ENCODE measurements at places on chromosomes 4 and X. TPM values are rescaled to one million over a fixed set of nuclear protein-coding genes. Genes with fewer than 3 reads are reported as not detected.
A peak's percentile ranks its signal among the peaks of the same experiment; 100 is the strongest.

GRCh38 chrX:154547245-154548027 is at the start of gene IKBKG:
Gene IKBKG, plus strand, starts transcription at chrX:154547620. Its CDS starts 4,383 bp downstream, at chrX:154552003.
- H3K27ac ChIP-seq, result peak within 1 kb of the TSS; percentile 79
- peaks cover 68% of the 10 kb centered on the region for H3K4me1 ChIP-seq
- peaks cover 8% of the 10 kb centered on the region for H3K27me3 ChIP-seq
- peak; percentile 91 for DNase-seq
- peaks cover 5% of the 10 kb centered on the region for H3K36me3 ChIP-seq

DNA sequence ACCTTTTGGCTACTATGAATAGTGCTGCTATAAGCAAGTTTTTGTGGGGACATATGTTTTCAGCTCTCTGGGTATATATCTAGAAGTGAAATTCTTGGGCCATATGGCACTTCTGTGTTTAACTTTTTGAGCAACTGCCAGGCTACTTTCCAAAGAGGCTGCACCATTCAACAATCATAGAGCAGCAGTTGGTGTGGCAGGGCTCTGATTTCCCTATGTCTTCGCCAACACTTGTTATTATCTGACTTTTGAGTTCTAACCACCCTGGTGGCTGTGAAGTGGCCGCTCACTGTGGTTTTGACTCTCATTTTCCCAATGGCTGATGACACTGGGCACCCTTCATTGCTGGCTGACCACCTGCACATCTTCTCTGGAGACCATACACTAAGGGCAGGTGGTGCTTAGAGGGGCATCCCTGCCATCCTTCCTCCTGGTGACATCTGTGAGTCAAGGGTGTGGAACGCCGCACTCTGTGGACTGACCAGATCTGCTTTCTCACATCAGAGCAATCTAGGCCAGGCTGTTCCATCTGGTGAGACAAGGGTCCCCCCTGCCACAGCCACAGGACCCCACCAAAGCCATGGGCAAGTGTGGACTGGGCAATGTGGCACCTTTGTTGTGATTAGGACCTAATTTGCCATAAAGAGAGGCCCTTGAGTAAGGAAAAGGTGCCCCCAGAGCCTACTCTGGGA is 49.6 kb downstream of the ZFYVE28 start:
- no peak overlapping the region for H3K27ac ChIP-seq
- H3K27me3 ChIP-seq, result no peaks in the 10 kb centered on the region
- H3K4me3 ChIP-seq, result no peak overlapping the region
- peaks cover 4% of the 10 kb centered on the region for H3K4me1 ChIP-seq
- no peak for DNase-seq

DNA sequence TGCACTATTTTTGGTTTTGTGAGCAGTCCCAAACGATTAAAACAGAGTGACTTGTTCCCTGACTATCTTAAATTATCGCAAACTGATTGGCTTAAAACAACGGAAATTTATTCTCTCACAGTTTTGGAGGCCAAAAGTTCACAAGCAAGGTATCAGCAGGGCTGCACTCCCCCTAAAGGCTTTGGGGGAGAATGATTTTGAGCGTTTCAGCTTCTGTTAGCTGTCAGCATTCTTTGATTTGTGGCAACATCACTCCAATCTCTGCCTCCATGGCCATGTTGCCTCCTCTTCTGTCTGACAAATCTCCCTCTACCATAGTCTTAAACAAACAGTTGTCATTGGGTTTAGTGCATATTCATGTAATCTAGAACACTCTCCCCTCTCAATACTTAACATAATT is 459.6 kb upstream of the ATOH1 start:
- no peaks in the 10 kb centered on the region for H3K4me1 ChIP-seq
- no peaks in the 10 kb centered on the region for H3K27me3 ChIP-seq
- H3K27ac ChIP-seq, result no peak overlapping the region
- no peak for DNase-seq
- H3K36me3 ChIP-seq, result peaks cover 2% of the 10 kb centered on the region

- no peak overlapping the region for H3K4me3 ChIP-seq
- no peaks in the 10 kb centered on the region for H3K4me1 ChIP-seq
- H3K36me3 ChIP-seq, result peaks cover 7% of the 10 kb centered on the region
- no peak for DNase-seq
- H3K27ac ChIP-seq, result no peak overlapping the region
These were observed 60.8 kb downstream of the RRAGB start for GRCh38 chrX:55778322-55778721.

DNA sequence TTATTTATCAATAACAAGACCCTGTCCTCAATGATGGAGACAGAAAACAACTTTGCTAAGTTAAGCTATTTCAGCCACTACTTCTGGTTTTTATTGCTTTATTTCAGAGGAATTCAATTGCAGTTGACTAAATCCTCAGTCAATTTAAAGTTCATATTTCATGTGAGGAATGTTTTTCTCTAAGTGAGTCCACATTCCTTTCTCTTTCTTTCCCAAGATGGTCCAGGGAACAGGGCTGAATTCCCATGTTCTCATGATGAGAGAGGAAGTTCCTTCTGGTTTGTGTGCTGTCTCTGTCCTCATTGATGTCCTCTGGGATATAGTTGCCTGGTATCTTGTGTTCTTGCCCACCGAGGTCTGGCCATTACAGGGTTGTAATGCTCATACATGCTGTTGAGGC is 117.2 kb downstream of the SLIT2 start:
- H3K36me3 ChIP-seq, result no peaks in the 10 kb centered on the region
- H3K27ac ChIP-seq, result no peak overlapping the region
- no peaks in the 10 kb centered on the region for H3K4me1 ChIP-seq
- H3K4me3 ChIP-seq, result no peak overlapping the region
- DNase-seq, result no peak

DNA sequence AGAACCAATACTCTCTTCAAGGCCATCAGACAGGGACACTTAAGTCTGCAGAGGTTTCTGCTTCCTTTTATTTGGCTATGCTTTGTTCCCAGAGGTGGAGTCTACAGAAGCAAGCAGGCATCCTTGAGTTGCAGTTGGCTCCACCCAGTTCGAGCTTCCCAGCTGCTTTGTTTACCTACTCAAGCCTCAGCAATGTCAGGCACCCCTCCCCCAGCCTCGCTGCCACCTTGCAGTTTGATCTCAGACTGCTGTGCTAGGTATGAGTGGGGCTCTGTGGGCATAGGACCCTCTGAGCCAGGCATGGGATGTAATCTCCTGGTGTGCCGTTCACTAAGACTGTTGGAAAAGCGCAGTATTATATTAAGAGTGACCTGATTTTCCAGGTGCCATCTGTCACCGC is 12.6 kb upstream of the UGT2B15 start:
- H3K4me1 ChIP-seq, result no peaks in the 10 kb centered on the region
- no peak overlapping the region for H3K27ac ChIP-seq
- H3K4me3 ChIP-seq, result no peak overlapping the region
- H3K36me3 ChIP-seq, result no peaks in the 10 kb centered on the region
- DNase-seq, result no peak

GRCh38 chr4:149245333-149245732 is 570.3 kb downstream of the IQCM start:
- H3K27ac ChIP-seq, result no peak overlapping the region
- H3K4me1 ChIP-seq, result no peaks in the 10 kb centered on the region
- no peaks in the 10 kb centered on the region for H3K27me3 ChIP-seq
- no peak for DNase-seq
- no peaks in the 10 kb centered on the region for H3K36me3 ChIP-seq

DNA sequence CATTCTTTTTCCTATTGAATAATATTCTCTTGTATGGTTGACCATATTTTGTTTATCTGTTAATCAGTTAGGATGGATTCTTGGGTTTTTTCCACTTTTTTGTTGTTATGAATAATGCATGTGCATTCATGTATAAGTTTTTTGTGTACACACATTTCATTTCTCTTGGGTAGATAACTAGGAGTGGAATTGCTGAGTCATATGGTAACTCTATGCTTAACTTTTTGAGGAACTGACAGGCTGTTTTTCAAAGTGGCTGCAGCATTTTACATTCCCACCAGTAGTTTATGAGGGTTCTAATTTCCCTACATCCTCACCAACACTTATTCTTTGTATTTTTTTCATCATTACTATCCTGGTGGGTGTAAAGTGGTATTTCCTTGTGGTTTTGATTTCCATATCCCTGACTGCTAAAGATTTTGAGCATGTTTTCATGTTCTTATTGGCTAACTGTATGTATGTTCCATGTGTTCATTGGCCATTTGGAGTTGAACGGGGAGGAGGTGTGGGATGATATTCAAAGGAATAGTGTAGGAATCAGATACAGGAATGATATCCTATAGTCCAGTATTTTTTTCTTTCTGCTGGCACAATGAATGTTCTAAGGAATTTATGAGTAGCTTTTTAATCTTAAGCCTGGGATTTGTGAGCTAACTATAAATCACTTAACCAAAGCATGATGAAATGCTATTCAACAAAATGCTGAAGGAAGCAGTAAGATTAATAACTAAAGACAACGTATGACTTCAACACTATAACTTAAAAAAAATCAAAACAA is 114.3 kb downstream of the AMELX start:
- H3K4me3 ChIP-seq, result no peak overlapping the region
- H3K4me1 ChIP-seq, result no peaks in the 10 kb centered on the region
- peaks cover 17% of the 10 kb centered on the region for H3K27me3 ChIP-seq
- no peak for DNase-seq
- no peak overlapping the region for H3K27ac ChIP-seq

DNA sequence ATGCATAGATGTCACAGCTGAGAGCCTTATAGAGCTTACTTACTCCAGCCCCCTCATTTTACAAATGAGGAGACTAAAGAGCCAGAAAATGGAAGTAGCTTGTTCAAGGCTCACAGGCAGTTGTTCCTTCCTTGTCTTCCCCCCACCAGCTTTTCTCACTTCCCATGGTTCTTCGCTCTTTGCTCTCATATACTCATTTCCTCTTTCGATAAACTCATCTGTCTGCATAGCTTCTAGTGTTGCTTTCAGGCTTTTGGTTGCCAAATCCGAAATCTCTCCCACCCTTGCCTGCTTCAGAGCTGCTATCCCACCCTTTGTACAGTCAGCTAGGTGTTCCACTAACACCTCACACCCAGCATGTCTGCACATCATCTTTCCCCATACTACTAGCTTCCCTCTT is 25.0 kb upstream of the GJB1 start:
- no peak for DNase-seq
- no peaks in the 10 kb centered on the region for H3K36me3 ChIP-seq
- H3K27me3 ChIP-seq, result no peaks in the 10 kb centered on the region
- peak overlapping the region; percentile 87 for H3K27ac ChIP-seq
- peak overlapping the region; percentile 92 for H3K4me3 ChIP-seq
- H3K4me1 ChIP-seq, result peaks cover 18% of the 10 kb centered on the region

DNA sequence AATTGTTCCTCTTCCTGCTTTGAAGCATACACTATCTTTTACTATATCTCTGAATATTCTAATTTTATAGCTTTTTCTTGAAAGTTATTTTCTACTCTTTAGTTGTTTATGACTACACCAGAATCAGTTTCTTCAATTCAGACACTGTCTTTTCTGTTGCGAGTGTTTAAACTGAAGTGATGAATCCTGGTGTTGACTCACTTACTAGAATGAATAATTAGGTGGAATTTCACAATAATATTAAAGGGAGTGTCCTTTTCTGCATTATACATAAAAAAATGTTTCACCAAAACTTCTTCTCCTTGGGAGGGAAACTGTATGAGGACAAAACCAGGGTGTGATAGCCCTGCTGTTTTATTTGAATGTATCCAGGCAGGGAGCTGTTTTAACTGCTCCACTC is 1383.1 kb downstream of the C4orf33 start:
- no peaks in the 10 kb centered on the region for H3K27me3 ChIP-seq
- no peak for DNase-seq
- no peaks in the 10 kb centered on the region for H3K36me3 ChIP-seq
- no peak overlapping the region for H3K4me3 ChIP-seq
- H3K4me1 ChIP-seq, result no peaks in the 10 kb centered on the region
- no peak overlapping the region for H3K27ac ChIP-seq

DNA sequence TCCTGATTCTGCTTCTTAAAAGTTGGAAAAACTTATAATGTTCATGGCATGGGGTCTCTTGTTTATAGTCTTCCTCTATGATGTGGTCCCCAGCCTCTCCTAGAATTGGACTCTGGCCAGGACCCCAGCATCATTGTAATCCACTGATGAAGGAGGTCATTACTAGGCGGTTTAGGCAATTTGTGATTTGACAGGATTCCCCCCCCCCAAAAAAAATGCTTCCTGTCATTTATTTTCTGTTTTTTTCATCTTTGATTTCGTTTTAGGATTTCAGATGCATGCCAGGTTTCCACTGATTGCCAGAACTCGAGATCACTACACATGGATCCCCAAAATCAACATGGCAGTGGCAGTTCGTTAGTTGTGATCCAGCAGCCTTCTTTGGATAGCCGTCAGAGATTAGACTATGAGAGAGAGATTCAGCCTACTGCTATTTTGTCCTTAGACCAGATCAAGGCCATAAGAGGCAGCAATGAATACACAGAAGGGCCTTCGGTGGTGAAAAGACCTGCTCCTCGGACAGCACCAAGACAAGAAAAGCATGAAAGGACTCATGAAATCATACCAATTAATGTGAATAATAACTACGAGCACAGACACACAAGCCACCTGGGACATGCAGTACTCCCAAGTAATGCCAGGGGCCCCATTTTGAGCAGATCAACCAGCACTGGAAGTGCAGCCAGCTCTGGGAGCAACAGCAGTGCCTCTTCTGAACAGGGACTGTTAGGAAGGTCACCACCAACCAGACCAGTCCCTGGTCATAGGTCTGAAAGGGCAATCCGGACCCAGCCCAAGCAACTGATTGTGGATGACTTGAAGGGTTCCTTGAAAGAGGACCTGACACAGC is 4.9 kb downstream of the SPRY1 start:
- H3K4me3 ChIP-seq, result peak overlapping the region; percentile 59
- peaks cover 41% of the 10 kb centered on the region for H3K4me1 ChIP-seq
- peak overlapping the region; percentile 12 for H3K27ac ChIP-seq
- peaks cover 10% of the 10 kb centered on the region for H3K36me3 ChIP-seq

GRCh38 chr4:152515678-152516077 is 20.2 kb downstream of the FBXW7 start:
- H3K4me1 ChIP-seq, result peaks cover 35% of the 10 kb centered on the region
- peaks cover 12% of the 10 kb centered on the region for H3K36me3 ChIP-seq
- H3K27ac ChIP-seq, result no peak overlapping the region
- no peak overlapping the region for H3K4me3 ChIP-seq
- DNase-seq, result no peak

DNA sequence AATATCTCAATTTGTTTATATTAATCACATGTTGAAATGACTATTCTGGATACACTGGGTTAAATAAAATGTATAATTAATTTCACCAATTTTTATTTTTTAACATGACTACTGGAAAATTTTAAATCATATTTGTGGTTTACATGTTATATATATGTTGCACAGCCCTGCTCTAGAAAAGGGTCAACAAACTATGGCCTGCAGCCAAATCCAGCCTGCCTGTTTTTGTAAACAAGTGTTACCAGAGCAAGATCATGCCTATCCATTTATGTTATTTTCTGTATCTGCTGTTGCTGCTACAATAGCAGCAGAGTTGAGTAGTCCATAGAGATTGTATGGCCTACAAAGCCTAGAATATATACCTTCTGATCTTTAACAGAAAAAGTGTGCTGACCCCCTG is 1.2 kb downstream of the TCEANC start:
- H3K4me3 ChIP-seq, result peak overlapping the region; percentile 88
- H3K36me3 ChIP-seq, result no peaks in the 10 kb centered on the region
- DNase-seq, result no peak
- H3K4me1 ChIP-seq, result peaks cover 28% of the 10 kb centered on the region
- H3K27ac ChIP-seq, result peak overlapping the region; percentile 73

TNIP3 gene
- 2.3 TPM for total RNA-seq

PDGFC gene
- total RNA-seq, result not detected

SOX3 gene
- not detected for total RNA-seq

ADH7 gene
- total RNA-seq, result not detected

NLGN4X gene
- total RNA-seq, result 0.31 TPM

All from activated T-cell treated with anti-CD3 and anti-CD28 coated beads, Interleukin-2, amount 50 U/mL, for 72 hours (primary cell).